ENCODE measurements at places on chromosomes 4 and X. TPM values are rescaled to one million over a fixed set of nuclear protein-coding genes. Genes with fewer than 3 reads are reported as not detected.

Gene ARSJ
- 4.4 TPM for total RNA-seq

- no peaks in the 10 kb centered on the region for H3K27me3 ChIP-seq
- no peak overlapping the region for H3K27ac ChIP-seq
- H3K4me3 ChIP-seq = no peak overlapping the region
Observed at GRCh38 chr4:156811963-156812362, 159.6 kb downstream of the PDGFC start.

Gene STBD1
- 3.4 TPM for total RNA-seq

GRCh38 chrX:121014826-121015225 is 29.3 kb upstream of the CT47A1 start:
- no peak for DNase-seq
- no peak overlapping the region for H3K27ac ChIP-seq
- H3K4me1 ChIP-seq = no peaks in the 10 kb centered on the region
- no peak overlapping the region for H3K4me3 ChIP-seq

All from ovary (tissue), 10 donors.